ENCODE measurements at places on chromosomes 12 and 14. TPM values are rescaled to one million over a fixed set of nuclear protein-coding genes. Genes with fewer than 3 reads are reported as not detected.

DNA sequence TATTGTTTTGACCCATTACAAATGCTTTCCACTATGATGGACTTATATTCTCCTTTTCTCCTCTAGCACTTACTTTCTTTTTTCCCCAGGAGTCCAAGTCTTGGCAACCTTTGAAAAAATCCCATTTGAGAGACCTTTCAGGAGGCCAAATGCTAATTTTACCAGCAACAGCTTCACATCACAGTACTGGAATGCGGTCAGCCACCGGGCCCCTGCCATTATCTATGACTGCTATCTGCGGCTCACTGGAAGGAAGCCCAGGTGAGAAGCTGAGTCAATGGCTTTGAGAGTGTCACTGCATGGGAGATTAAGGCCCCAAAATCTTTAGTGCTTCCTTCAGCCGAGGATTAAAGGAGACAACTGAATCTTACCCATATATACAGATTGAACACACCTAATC, 64.2 kb downstream of the ERGIC2 start:
- no peak overlapping the region for H3K27ac ChIP-seq
- H3K4me1 ChIP-seq, result no peaks in the 10 kb centered on the region
- DNase-seq, result no peak
- H3K4me3 ChIP-seq, result no peak overlapping the region
- H3K27me3 ChIP-seq, result peaks cover 2% of the 10 kb centered on the region
- peaks cover 36% of the 10 kb centered on the region for H3K36me3 ChIP-seq

- DNase-seq, result peak; percentile 90
- no peaks in the 10 kb centered on the region for H3K36me3 ChIP-seq
Observed at GRCh38 chr14:23237772-23238594, at the start of gene RNF212B. Gene RNF212B, plus strand, starts transcription at chr14:23237936. Its CDS starts 2,410 bp downstream, at chr14:23240346.

DNA sequence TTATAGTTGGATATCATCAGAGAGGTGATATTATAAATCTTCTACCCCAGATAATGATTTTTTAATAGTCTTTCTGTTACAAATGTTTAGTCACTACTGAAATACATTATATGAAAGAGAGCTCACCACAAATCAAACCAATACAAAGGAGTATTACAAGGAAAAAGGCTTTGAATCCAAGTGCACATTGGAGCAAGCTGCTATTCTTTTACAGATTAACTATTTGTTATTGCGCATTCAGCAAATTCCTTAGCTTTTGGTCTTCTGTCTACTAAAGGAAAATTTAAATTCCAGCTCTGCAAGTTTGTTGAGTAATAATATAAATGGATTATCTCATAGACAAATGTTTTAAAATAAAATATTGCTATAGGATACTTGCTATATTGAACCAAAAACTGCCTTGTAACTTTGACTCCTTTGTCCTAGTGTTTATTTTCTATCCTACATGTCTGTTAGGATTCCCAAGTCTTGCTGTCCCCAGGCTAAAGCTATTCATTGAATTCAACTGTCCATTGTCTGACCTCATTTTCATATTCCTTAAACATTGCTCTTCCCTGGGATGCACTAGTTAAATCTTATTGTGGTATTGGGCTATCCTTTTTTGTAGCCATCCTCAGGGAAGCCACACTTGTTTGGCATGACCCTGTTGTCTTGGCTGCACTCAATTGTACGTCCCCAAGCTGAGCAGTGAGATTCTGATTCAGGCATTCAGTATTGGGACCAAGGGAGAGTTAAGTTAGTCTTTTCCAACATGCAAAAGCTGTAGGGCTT, 41.5 kb downstream of the PDE3A start:
- H3K4me1 ChIP-seq, result peaks cover 14% of the 10 kb centered on the region
- no peaks in the 10 kb centered on the region for H3K36me3 ChIP-seq
- no peak overlapping the region for H3K27ac ChIP-seq
- H3K27me3 ChIP-seq, result no peaks in the 10 kb centered on the region

DNA sequence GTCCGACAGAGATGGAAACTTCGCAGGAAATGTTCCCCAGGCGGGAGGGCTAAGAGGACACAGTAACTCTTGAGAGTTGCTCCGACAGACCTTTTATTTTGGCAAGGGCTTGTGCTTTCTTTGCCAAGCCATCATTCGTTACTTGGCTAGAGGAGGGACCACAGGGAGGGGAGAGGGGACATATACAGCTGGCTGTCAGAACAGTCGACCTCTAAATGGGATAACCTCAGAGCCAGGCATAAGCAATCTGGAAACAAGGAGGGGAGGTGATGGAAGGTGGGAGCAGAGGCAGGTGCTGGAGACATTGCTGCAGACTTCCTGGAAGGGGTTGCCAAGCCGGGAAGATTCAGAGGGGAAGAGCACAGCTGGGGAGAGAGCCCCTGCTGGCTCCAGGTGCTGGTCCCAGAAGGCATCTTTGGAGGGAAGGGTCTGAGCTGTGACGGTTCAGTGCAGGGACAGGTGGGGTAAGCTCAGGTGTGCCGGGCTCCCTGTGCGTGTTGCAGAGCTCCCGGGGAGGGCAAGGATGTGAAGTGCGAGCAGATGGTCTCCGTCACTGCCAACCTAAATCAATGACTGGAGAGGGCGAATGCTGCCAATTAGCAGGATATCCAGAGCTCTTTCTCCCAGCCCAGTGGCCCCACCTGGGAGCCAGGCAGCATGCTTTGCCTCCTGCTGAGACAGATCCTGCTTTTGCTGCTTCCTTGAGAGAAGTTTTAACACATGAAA, 50.1 kb downstream of the CHST11 start:
- peaks cover 13% of the 10 kb centered on the region for H3K4me1 ChIP-seq
- no peak for DNase-seq
- no peak overlapping the region for H3K4me3 ChIP-seq
- H3K36me3 ChIP-seq, result peaks cover 9% of the 10 kb centered on the region

- DNase-seq, result no peak
- no peak overlapping the region for H3K4me3 ChIP-seq
- no peaks in the 10 kb centered on the region for H3K4me1 ChIP-seq
- no peaks in the 10 kb centered on the region for H3K27me3 ChIP-seq
- no peak overlapping the region for H3K27ac ChIP-seq
Observed at GRCh38 chr14:53391631-53392285, 238.6 kb upstream of the DDHD1 start.

GRCh38 chr14:21440859-21441258, 15.1 kb downstream of the CHD8 start:
- DNase-seq, result no peak
- peak overlapping the region; percentile 1 for H3K27ac ChIP-seq
- peaks cover 1% of the 10 kb centered on the region for H3K27me3 ChIP-seq
- H3K4me1 ChIP-seq, result peaks cover 23% of the 10 kb centered on the region

DNA sequence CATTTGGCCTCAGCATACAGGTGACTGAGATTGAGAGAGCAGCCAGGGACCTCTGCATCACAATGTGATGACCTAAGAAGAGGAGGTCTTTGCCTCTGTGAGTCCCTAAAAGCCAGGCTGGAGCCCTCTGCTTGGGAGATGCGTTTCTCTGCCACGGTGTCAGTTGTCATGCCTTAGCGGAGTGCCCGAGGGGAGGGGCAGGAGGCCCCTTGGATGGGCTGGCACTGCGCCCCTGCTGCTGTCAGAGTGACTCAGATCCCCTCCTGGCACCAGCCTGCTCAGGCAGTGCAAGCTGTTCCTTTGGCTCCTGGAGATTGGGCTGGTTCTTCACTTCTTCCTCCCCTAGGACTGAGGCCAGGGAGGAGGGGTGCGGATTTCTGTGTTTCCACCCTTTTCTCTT, 64.9 kb upstream of the KCNA5 start:
- no peak overlapping the region for H3K27ac ChIP-seq
- H3K36me3 ChIP-seq, result no peaks in the 10 kb centered on the region
- H3K4me3 ChIP-seq, result no peak overlapping the region
- H3K27me3 ChIP-seq, result no peaks in the 10 kb centered on the region

DNA sequence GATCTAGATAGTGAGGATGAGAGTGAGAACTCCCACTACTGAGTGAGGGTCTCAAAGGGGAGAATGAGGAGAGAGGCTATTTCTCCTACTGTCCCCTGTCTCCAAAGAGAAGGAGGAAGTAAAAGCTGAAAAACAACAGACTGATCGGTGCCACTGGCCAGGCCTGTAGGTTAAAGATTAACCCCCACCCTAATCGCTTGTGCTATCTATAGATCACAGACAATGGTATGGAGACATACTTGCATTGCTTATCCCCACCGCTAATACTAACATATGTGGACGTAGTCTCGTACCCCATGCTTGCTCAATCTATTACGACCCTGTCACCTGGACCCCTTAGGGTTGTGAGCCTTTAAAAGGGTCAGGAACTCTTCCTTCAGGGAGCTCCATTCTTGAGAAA, 777.9 kb upstream of the TMEM132C start:
- no peaks in the 10 kb centered on the region for H3K4me1 ChIP-seq
- peaks cover 4% of the 10 kb centered on the region for H3K36me3 ChIP-seq
- no peak overlapping the region for H3K27ac ChIP-seq

GRCh38 chr12:131815131-131815530, 13.1 kb upstream of the MMP17 start:
- no peak for DNase-seq
- no peaks in the 10 kb centered on the region for H3K4me1 ChIP-seq
- H3K36me3 ChIP-seq, result peaks cover 6% of the 10 kb centered on the region

DNA sequence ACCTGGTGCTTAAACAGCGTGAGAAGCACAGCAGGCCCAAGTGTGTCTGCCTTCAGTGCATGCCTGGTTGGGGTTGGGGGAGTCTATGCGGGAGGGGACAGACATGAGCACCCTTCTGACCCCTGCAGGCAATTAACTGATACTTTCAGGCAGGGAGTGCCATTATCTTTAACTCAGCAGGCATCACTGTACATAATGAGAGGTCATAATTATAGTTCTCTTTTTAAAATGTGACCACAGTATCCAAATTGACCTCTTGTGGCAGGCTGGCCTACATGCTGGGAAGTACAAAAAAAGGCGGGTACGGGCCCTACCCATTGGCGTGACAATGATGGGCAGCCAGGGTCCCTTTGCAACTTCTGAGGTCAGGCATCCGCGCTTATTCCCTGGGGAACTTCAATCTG, 209.1 kb downstream of the FOXN3 start:
- peaks cover 10% of the 10 kb centered on the region for H3K36me3 ChIP-seq
- DNase-seq, result no peak
- peaks cover 2% of the 10 kb centered on the region for H3K27me3 ChIP-seq
- no peak overlapping the region for H3K4me3 ChIP-seq
- peaks cover 14% of the 10 kb centered on the region for H3K4me1 ChIP-seq
- no peak overlapping the region for H3K27ac ChIP-seq

GRCh38 chr14:104717646-104718045, 6.4 kb upstream of the ADSS1 start:
- no peak overlapping the region for H3K27ac ChIP-seq
- H3K4me1 ChIP-seq, result peaks cover 2% of the 10 kb centered on the region
- peaks cover 23% of the 10 kb centered on the region for H3K36me3 ChIP-seq
- no peak for DNase-seq
- peaks cover 18% of the 10 kb centered on the region for H3K27me3 ChIP-seq
- peak overlapping the region; percentile 49 for H3K4me3 ChIP-seq

- no peak overlapping the region for H3K27ac ChIP-seq
- peak overlapping the region; percentile 93 for H3K4me3 ChIP-seq
- H3K36me3 ChIP-seq, result no peaks in the 10 kb centered on the region
Observed at GRCh38 chr12:16349131-16349460, 1.7 kb downstream of the MGST1 start.

Gene KRT74
- not detected for total RNA-seq

Gene ACOT4
- total RNA-seq, result 0.44 TPM

Gene PPP4R4
- 0.18 TPM for total RNA-seq

Gene RGS6
- 15.7 TPM for total RNA-seq

Gene ST8SIA1
- 0.77 TPM for total RNA-seq

Measured in endothelial cell (in vitro differentiated cells).